ENCODE measurements at places on chromosomes 3 and 15. TPM values are rescaled to one million over a fixed set of nuclear protein-coding genes. Genes with fewer than 3 reads are reported as not detected.

SAMMSON gene
- not detected for total RNA-seq

TRIM42 gene
- not detected for total RNA-seq

UCN2 gene
- 6.0 TPM for total RNA-seq

FOXL2NB gene
- not detected for total RNA-seq

ADCY5 gene
- total RNA-seq: 1.3 TPM

- no peak for DNase-seq
Measured at GRCh38 chr15:49760749-49761148, 139.9 kb downstream of the DTWD1 start.

DNA sequence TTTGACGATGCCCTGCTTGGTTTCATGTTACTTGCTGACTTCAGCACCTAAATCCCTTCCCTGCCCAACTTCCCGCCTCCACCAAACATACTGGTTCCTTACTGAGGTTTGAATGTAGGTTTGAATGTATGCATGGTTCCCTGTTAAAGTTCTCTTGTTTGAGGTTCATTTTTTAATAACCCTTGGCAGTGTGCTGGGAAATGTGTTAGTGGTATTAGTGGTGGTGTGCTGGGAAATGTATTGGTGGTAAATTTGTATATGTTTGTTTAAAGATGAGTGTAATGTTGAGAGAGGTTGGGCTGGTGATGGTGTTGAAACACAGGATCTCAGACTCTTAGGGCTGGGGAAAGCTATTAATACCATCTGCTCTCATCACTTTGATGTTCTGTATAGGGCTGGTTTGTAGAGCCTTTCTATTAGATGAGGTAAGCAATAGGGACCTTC lies 392.7 kb downstream of the PTPRG start:
- no peak for DNase-seq

DNA sequence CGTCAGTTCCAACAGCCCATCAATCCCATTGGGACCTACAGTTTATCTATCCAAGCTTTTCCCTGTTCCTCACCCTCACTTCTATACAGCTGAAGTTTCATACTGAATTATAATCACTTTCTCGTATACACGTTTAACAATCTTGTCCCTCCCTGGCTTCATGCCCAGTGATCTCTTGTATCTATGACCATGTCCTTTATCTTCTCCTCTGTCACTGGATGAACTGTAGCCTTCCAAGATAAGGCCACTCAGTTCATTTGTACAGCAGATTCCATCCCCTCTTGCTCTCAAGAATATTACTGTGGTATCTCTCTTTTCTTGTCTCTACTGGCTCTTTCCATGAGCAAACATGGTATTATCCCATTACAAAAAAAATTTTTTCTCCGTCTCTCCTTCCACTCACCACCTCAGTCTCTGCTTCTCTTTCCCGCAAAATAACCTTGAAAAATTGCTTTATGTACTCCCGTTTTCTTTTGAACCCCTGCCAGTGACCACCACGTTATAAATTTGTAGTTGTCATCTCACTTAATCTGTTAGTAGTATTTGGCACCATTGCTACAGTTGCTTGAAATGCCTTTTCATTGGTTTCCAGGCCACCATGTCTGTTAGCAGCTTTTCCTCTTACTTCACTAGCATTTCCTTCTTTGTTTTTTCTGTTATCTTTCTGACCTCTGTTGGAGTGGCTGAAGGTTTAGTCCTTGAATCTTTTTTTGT lies 9.4 kb downstream of the CTNNB1 start:
- no peak for DNase-seq

DNA sequence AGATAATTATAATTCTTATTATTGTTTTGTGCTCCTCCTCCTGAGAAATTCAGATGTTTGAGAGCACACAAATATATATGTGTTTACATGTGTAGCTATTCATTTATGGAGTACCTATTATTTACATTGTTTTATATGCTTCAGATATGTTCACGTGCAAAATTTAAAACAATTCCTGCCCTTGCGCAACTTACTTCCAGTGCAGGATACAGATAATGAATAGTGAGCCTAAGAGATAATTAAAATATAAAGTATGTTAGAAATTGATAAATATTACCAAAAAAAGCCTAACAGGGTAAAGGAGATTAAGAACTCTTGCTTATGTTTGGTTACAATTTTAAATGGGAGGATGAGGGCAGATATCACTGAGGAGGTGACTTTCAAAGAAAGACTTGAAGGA lies 81.7 kb upstream of the DPH6 start:
- no peak for DNase-seq

GRCh38 chr3:183576487-183577107 lies 21.1 kb upstream of the KLHL6 start:
- no peak for DNase-seq

DNA sequence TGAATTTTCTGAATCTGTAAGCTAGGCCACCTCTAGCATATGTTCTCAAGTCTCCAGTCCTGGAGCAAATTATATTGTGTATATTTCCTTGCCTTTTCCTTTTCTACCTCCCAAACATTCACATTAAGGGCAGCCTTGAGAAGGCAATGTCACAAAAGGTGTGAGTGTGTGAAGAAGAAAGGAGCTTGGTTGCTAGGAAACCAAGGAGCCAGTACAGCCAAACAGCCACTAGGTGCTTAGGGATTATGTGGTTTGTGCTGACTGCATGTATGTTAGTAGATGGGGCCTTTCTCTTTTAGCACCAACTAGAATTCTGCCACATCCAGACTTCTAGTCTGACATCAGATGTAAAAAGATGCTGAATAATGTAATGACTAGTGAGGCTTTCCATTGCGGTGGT lies 118.8 kb upstream of the DAZL start:
- no peak for DNase-seq

DNA sequence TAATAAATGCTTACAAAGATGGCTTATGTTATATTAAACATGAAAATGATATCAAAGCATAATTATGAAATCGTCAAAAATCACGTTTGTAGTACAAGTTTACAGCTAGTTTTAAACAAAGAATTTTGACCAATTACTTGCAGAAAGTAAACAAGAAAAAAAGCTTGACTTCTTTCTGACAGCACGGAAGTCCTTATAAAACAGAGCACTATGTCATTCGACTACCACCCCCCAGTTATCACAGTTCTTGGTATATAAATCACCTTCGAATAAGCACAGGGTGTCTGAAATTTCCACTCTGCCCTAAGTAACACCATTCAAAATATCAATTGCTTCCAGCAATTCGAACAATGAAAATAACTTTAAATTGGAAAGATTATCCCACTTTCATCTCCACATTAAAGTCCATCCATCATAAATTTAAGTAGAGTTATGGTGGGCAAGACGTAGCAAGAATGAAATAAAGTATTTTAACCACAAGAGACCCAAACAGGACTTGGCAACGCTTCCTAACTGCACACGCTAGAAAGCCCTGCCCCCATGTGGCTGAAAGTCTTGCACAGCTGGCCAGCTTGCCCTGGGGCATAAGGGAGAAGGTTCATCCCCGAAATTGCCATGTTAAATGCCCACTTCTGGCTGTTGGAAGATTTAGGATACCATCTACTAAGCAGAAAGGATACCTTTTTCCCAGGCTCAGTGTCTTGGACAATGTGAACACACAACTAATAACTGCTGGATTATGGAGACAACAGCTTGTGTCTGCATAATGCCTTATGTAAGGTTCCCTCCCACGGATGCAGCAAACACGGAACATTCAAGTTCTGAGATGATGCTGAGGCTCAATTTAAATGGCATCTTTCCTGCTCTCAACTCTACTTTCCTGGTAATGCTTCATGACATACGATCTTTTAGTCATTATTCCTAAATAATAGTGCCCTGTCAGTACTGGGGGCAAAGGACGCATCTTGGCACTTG lies 116.4 kb upstream of the TJP1 start:
- DNase-seq: no peak

GRCh38 chr3:59404851-59405250 lies 355.0 kb upstream of the CFAP20DC start:
- DNase-seq: no peak

DNA sequence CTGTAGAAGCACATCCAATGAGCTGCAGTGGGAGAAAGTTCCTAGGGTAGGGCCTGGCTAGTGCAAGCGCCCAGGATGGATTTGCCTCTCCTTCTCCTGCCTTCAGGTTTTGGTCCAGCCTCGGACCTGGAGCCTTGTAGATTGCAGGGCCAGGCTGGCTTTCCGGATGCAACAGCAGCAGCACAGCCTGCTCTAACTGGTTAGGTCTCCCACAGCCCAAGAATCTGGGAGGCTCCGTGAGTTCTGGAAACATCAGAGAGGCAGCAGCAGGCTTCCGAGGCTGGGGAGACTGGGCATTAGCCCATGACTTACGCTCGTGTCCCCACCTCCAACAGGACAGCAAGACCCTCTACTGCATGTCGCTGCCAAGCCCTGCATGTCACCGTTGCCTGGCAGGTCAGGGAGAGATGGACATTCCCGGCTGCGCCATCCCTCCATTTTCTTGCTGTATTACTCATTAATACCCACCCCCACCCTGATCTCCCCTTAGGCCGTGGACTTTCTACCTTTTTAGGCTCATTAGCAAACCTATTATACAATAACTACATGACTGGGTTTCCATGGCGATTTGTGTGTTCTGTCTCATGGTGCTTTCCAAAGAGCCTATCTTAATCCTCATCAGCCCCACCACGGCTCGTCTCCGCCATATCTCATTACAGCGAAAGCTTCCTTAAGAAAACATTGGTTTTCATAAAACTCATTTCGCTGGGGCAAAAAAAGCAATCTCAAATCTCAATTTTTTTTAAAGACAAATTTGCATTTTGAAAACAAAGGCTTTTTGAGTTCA lies 40.9 kb upstream of the RGMA start:
- no peak for DNase-seq

Data from lower leg skin (tissue), 4 donors.